Natural killer cell (primary cell): ENCODE measurements at places on chromosomes 12 and 14.
A peak's percentile ranks its signal among the peaks of the same experiment; 100 is the strongest.

DNA sequence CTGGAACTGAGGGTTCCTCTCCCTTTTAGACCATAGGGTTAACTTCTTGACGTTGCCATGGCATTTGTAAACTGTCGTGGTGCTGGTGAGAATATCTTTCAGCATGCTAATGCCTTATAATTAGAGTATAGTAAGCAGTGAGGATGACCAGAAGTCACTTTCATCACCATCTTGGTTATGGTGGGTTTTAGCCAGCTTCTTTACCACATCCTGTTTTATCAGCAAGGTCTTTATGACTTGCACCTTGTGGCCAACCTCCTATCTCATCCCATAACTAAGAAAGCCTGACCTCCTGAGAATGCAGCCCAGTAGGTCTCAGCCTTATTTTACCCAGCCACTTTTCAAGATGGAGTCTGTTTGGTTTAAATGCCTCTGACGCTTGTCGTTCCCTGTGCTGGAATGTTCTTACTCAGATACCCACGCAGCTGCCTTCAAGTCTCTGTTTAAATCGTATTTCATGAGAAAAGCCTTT, 44.2 kb downstream of the BBS10 start:
- H3K27me3 ChIP-seq, result no peaks in the 10 kb centered on the region
- DNase-seq, result no peak
- H3K36me3 ChIP-seq, result no peaks in the 10 kb centered on the region

DNA sequence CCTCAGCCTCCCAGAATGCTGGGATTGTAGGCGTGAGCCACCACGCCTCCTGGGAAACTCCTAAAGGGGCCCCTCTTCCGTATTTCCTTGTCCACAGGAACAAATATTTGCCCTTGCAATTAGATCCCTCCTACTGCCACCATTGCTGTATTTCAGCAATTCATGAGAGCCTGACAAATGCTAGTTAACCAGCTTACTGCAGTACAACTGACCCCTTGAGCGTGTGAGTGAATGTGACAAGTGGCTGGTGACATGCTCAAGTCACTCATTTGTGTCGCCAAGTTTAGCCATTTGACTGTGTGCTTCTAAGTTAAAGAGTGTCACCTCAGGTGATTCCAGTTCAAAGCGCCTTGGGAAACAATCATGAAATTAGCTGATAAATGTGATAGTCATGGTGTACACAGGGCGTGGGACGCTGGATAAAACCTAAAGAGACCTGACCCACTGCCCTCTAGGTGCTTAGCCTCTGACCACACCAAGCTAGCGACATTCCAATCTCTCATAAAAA, 56.1 kb upstream of the MAP1LC3B2 start:
- H3K27ac ChIP-seq, result no peak overlapping the region
- H3K4me1 ChIP-seq, result peaks cover 4% of the 10 kb centered on the region
- no peak overlapping the region for H3K4me3 ChIP-seq
- DNase-seq, result no peak
- no peaks in the 10 kb centered on the region for H3K27me3 ChIP-seq
- no peaks in the 10 kb centered on the region for H3K36me3 ChIP-seq

- no peak overlapping the region for H3K27ac ChIP-seq
- no peaks in the 10 kb centered on the region for H3K36me3 ChIP-seq
- H3K4me3 ChIP-seq, result no peak overlapping the region
- no peaks in the 10 kb centered on the region for H3K4me1 ChIP-seq
- no peaks in the 10 kb centered on the region for H3K27me3 ChIP-seq
Measured at GRCh38 chr14:32226056-32226455, 23.0 kb upstream of the RNU6-8 start.

DNA sequence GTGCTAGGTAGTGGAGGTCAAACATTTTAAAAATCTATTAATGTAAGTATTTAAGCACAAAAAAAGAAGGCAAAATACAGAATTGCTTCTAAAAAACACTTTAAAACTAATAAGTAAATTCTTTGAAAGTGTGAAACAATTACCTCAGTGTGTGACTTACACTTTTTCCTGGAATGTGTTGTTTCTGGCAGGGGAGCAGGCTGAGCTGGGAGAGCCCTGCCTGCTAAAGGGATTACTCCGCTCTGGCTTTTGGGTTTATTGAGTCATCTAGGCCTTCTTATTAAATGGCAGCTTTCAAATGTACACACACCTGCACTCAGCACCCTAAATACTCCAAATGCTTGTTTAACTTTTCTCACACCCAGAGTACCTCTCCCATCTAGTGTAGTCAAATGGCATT, 279.8 kb downstream of the AKAP6 start:
- H3K4me1 ChIP-seq, result no peaks in the 10 kb centered on the region
- no peak overlapping the region for H3K4me3 ChIP-seq
- H3K27ac ChIP-seq, result no peak overlapping the region
- no peaks in the 10 kb centered on the region for H3K36me3 ChIP-seq
- no peak for DNase-seq

GRCh38 chr12:108102363-108102762, 26.7 kb upstream of the WSCD2 start:
- no peak for DNase-seq
- H3K36me3 ChIP-seq, result no peaks in the 10 kb centered on the region
- H3K27me3 ChIP-seq, result no peaks in the 10 kb centered on the region

DNA sequence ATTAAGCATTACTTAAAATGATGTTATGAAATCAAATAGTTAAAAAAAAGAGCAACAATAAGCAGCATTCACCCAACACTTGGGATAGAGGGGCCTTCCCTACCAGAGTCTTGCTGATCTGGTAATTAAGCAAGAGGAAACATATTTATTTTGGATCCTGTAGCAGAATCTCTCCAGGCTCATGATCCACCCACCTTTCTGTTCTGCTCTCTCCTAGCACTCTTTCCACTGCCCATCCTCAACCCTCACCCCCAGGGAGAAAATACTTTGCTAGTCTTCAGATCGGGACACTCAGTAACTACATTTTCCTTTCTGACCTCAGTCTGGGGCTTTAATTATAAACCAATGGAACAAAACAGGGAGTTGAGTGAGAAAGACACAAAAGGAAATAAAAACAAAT, 1541.9 kb downstream of the AACS start:
- H3K4me3 ChIP-seq, result no peak overlapping the region
- peaks cover 6% of the 10 kb centered on the region for H3K4me1 ChIP-seq
- no peaks in the 10 kb centered on the region for H3K27me3 ChIP-seq
- no peak overlapping the region for H3K27ac ChIP-seq

DNA sequence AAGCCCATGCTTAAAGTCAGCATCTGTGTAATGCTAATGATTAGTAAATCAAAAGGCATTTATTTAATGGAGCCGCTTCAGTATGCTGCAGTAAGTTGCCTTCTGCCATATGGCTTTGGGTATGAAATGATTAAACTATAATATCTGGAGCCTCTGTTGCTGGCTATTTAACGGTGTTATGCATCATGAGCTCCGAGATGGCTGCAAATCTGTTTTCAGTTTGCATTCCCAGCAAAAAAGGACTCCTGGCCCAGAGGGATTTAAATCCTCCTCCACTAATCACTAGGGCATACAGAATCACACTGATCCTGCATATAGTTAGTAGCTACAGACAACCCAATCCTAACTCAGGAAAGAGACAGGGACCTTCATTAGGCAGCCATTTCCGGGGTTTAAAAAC, 171.5 kb upstream of the EEA1 start:
- no peak for DNase-seq
- H3K27me3 ChIP-seq, result no peaks in the 10 kb centered on the region
- no peak overlapping the region for H3K27ac ChIP-seq
- no peaks in the 10 kb centered on the region for H3K4me1 ChIP-seq
- no peaks in the 10 kb centered on the region for H3K36me3 ChIP-seq
- H3K4me3 ChIP-seq, result no peak overlapping the region

GRCh38 chr12:87939182-87939581, 90.0 kb downstream of the C12orf50 start:
- no peaks in the 10 kb centered on the region for H3K4me1 ChIP-seq
- no peaks in the 10 kb centered on the region for H3K27me3 ChIP-seq
- no peak for DNase-seq
- no peak overlapping the region for H3K27ac ChIP-seq
- H3K36me3 ChIP-seq, result no peaks in the 10 kb centered on the region

DNA sequence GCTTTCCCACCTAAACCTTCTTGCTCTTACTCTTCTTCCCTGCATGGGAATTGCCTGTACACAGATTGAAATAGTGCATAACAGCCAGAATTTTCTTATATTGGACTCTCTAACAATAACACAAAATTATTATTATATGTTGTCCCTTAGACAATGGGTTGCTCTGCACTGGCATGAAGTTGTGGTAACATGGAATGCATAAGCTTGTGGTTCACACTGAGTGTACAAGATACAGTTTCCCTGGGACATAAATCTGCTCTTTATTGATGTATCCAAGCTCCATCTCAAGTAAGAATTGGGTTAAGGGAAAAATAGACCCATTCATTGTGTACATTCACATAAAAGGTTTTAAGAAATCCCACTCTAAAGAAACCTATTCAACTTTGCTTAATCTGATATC, 114.4 kb upstream of the NTF3 start:
- H3K36me3 ChIP-seq, result no peaks in the 10 kb centered on the region
- no peak for DNase-seq
- H3K4me1 ChIP-seq, result no peaks in the 10 kb centered on the region
- H3K4me3 ChIP-seq, result no peak overlapping the region
- no peak overlapping the region for H3K27ac ChIP-seq

DNA sequence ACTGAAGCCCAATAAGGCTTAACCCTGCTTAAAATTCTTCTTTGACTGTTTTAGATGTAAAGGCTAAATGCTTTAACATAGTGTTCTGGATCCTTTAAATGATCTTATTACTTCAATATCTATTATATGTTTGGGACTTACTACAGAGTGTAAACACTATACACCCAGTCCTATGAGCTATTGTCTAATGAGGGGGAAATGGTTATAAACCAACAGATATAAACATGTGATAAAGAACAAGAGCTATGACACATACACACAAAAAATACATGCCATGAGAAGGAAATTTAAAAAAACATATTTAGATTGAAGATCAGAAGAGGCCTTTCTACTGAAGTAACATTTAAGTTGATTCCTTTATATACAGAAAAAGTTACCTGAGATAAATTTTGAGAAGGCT, 505.1 kb downstream of the FOXG1 start:
- H3K4me1 ChIP-seq, result no peaks in the 10 kb centered on the region
- no peak overlapping the region for H3K4me3 ChIP-seq
- no peaks in the 10 kb centered on the region for H3K36me3 ChIP-seq
- no peak for DNase-seq

- DNase-seq, result no peak
- H3K27ac ChIP-seq, result no peak overlapping the region
- H3K4me1 ChIP-seq, result no peaks in the 10 kb centered on the region
- no peaks in the 10 kb centered on the region for H3K27me3 ChIP-seq
- H3K4me3 ChIP-seq, result no peak overlapping the region
Measured at GRCh38 chr12:107632246-107632645, 53.4 kb upstream of the PWP1 start.

DNA sequence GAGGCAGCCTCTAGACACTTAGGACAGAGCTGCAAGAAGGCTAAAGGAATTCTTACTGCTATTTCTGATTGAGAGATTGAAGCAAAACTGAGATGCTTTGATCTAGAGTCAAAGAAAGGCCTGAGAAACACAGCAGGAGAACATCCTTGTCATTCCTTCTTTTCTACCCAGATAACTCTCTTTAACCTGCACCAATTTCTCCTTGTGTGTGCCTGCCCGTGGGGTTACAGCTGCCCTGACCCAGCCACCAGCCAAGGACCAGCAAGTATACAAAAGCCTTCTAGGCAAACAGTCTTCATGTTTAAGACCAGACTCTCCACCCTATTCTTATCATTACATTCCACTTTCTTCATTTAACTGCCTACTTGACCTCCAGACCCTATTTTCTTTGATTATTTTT, 81.7 kb upstream of the PRB2 start:
- H3K4me3 ChIP-seq, result no peak overlapping the region
- no peaks in the 10 kb centered on the region for H3K36me3 ChIP-seq
- DNase-seq, result no peak
- no peaks in the 10 kb centered on the region for H3K27me3 ChIP-seq
- H3K4me1 ChIP-seq, result no peaks in the 10 kb centered on the region

- no peak overlapping the region for H3K27ac ChIP-seq
- DNase-seq, result no peak
- H3K4me3 ChIP-seq, result no peak overlapping the region
- no peaks in the 10 kb centered on the region for H3K4me1 ChIP-seq
- no peaks in the 10 kb centered on the region for H3K36me3 ChIP-seq
Measured at GRCh38 chr14:69554500-69554899, 20.2 kb downstream of the CCDC177 start.

DNA sequence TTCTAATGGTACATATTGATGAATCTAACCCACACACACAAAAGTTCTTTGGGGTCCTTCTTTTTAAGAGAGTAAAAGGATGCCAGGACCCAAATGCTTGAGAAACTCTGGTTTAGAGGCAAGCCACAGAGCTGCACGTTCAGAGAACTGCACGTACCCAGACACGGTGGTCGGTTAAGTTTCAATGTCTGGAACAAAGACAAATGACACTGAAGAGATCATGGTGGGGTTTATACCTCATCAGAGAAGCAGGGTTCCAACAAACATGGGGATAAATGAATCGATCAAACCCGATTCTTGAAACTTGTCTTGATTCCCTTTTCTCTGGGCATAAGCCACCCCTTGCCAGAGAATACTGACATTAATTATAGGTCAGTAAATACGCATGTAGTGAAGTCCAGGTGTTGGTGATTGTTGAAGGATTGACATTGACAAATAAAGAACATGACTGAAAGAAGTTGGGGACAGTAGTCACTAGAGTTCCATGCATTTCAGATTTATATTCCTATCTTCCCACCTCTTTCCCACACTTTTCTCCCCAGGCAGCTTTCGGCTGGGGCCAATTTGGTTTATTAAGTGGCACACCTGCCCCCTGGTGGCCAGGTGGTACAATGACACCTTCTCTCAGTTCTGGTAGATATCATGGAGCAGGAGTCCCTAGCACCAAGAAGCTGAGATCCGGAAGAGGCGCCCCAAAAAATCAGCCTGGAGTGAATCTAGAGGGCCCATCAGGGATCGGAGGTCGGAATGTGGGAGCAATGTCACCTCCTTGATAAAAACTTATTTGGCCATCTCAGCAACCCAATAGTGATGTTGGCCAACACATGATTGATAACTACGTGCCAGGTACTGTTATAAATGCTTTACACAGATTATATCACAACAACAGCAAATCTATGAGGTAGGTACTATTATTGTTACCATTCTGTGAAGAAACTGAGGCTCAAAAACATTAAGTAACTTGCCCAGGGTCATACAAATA, 17.8 kb upstream of the HDAC7 start:
- no peak overlapping the region for H3K4me3 ChIP-seq
- H3K4me1 ChIP-seq, result peaks cover 35% of the 10 kb centered on the region
- DNase-seq, result peak; percentile 63
- H3K27ac ChIP-seq, result no peak overlapping the region
- H3K27me3 ChIP-seq, result no peaks in the 10 kb centered on the region
- H3K36me3 ChIP-seq, result no peaks in the 10 kb centered on the region

- peak; percentile 29 for DNase-seq
- H3K27ac ChIP-seq, result peak overlapping the region; percentile 84
- H3K4me3 ChIP-seq, result peak overlapping the region; percentile 33
- H3K4me1 ChIP-seq, result peaks cover 45% of the 10 kb centered on the region
Measured at GRCh38 chr14:91061056-91061887, 831 bp upstream of the RPS6KA5 start.

GRCh38 chr12:78062786-78063185, 232.1 kb downstream of the NAV3 start:
- DNase-seq, result no peak
- H3K36me3 ChIP-seq, result no peaks in the 10 kb centered on the region
- H3K27ac ChIP-seq, result no peak overlapping the region
- H3K27me3 ChIP-seq, result no peaks in the 10 kb centered on the region
